ENCODE measurements at places on chromosomes 13 and 19. TPM values are rescaled to one million over a fixed set of nuclear protein-coding genes. Genes with fewer than 3 reads are reported as not detected.

DNA sequence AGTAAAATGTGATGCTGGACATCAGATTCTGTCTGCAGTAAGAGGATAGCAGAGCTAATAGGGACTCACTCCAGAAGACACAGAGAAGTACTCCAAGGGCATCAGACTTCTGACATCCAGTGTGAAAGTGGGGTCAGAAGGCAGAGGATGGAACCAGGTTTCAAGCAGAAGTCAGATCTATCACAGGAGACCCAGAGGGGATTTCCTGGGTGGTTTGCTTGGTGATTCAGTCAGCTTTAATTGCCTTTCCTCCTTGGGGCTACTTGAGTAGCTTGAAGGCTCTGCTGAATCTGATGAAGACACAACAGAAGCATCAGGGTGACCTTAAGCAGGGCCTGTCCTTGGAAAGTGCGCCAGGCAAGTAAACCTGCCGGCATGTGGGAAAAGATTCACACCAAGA lies 300.6 kb downstream of the COG6 start:
- DNase-seq, result no peak

DNA sequence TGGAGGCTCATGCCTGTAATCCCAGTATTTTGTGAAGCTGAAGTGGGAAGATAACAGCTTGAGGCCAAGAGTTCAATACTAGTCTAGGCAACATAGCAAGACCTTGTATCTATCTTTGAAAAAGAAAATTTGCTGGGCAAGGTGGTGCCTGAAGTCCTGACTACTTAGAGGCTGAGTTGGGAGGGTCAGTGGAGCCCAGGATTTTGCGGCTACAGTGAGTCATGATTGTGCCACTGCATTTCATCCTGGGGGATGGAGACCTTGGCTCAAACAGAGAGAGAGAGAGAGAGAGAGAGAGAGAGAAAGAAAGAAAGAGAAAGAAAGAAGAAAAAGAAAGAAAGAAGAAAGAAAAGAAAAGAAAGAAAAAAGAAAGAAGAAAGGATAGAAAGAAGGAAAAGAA lies 1872.3 kb upstream of the PCDH20 start:
- DNase-seq, result no peak

- no peak for DNase-seq
These were observed 72.7 kb downstream of the KATNAL1 start for GRCh38 chr13:30234619-30235162.

DNA sequence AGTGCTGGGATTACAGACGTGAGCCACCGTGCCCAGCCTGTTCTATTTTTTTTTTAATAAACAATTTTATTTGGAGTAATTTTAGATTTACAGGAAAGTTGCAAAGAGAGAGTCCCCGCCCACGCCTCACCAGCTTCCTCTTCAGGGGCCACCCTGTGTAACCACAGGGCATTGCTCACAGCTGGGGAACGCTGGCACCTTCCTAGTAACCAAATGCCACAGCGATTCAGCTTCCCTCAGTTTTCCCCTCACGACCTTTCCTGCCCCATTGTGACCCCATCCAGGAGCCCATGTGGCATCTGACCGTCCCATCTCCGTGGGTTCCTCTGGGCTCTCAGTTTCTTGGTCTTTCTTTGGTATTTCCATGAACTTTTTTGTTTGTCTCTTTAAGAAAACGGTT lies 83.9 kb downstream of the GNG7 start:
- DNase-seq, result no peak

DNA sequence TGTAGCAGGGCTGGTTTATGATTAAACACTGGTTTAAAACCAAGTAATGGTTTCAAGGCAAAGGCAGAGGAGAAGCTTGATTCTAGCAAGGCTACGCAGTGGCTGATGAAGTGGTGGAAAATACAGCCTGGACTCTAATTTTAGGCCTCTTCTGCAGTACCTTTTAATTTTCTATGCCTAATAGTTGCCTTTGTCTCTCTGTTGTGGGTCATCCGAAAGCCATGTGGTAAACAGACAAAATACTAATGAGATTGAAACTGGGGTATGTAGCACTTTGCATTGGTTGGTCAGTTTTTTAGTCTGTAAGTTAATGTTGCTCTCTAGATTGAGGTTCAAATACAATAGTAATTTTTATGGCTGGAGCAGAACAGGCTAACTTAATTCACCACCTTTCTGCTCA lies 3.3 kb downstream of the LMO7 start:
- no peak for DNase-seq

DNA sequence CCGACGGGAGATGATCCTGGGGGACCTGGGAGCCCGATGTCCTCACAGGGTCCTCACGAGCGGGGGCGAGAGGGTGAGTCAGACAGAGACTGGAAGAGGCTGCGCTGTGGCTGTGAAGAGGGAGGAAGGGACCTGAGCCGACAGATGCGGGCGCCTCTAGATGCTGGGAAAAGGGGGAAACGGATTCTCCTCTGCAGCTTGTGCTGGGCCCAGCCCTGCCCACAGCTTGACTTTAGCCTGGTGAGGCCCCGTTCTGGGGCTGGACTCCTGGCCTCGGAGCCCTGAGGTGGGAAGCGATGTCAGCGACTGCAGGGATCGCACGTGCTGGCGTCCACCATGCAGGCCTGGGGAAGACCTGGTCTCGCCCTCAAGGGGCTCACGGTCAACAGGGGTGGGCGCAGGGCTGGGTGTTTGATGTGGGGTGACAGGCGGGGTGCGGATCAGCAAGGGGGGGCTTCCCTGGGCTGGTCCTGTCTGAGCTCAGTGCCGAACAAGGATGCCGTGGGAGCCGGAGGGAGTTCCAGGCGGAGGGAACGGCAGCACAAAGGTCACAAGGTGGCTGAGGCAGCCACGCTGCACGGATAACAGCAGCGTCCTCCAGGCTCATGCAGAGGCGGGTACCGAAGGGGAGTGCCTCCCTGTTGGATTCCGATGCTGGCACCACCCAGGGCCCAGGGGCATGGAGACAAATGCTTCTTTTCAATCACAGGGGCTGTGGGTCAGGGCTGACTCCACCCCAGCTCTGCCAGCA lies 31.8 kb downstream of the PIP5K1C start:
- no peak for DNase-seq

Gene ZNF547
- total RNA-seq, result 1.3 TPM

DNA sequence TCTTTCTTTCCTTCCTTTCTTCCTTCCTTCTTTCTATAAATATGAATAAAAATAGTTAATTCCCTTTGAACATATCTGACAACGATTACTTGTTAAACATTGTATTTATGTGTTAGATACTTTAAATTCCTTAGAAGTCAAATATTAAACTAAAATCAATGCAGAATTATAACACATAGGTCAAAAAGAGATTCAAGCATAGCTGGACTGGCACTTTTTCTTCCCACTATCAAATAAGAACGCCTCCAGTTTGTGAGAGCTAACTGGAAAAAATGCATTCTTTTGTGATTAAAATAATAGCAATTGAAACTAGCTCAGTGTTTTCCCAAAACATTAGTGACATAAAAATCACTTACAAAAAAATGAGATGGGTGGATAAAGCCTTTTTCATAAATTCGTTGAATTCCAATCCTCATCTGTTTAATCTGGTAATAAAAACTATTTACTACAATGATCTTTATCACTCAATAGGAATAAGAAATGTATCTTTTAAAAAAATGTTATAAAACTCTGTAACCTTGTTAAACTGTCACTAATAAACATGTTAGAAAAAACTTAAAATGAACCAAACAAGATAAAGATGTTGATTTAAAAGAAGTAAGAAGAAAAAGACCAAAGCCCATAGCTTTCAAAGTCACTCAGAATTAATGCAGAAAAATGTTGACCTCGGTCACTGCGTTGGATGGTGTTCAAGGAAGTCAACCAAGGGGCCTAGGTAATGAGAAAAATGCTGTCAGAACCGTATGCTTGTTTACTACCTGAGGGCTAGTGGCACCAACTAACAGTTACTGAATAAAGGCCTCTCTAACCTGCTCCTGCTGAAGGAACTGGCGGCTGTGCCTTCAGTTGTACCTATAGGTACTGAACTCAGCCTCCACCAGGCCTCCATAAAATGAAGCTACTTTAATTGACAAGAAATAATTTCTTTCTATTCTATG lies 1039.5 kb upstream of the SLC10A2 start:
- DNase-seq, result no peak

GRCh38 chr19:8580710-8581281 lies 3.6 kb upstream of the MYO1F start:
- DNase-seq, result no peak

DNA sequence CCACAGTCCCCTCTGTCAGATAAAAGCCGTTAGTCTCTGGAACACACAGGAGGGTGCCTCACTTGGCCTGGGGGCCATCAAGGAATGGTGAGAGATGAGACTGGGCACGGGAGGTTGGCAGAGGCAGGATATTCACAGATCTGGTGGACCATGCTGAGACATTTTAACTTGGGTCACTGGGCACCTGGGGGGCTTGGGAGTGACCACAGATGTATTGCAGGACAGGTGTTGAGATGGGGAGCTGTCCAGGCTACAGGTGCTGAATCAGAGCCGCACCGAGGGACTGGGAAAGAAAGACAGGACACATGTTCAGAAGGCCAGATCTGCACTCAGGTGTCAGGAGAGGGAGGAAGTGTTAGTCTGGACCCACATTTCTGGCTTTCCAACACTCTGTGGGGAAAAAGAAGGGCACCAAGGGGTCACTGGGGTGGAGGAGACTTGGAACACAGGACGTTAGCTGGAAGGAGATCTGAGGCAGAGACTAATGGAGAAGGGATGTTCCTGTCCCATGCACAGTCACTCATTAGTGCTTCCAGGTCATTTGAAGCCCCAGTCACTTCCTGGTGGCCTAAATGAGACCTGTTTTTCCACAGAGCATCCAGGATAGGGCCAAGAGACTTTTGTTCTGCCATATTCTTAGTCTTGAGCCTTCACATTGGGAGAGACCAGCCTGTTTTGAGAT lies 56.1 kb downstream of the CHST8 start:
- no peak for DNase-seq

GRCh38 chr13:104024416-104025170 lies 958.4 kb upstream of the SLC10A2 start:
- no peak for DNase-seq

DNA sequence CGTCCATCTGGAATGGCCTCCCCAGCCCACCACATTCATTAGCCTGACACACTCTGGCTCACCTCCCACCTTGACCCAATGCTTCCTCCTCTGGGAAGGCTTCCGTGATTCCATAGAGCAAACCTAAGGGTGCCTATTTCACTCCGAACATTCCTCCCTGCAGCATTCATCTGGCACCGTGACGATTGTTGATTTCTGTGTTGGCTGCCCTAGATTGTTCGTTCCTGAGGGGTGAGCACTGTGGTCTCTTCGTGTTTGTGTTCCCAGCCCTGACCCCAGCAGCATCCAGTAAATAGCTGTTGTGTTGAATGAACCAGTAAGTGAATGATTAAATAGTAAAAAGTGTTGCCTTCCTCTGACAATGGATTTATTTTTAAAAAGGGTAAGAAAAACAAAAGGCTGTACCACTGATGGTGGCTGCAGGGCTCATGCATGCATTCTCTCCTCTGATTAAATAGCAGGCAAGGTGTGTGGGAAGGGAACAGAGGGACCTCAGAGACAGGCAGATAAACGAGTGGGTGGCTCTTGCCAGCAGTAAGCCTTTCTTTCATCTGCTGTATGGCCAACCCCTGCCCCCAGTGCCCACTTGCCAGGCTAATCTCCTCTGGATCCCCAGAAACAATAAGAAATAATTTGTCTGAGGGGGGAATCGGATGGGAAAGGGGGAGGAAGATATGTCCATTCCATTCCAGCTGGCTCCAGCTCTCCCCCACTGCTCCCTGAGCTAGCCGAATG lies 48.4 kb upstream of the CACNA1A start:
- no peak for DNase-seq

GRCh38 chr13:33194820-33195692 lies 90.5 kb downstream of the STARD13 start:
- no peak for DNase-seq

DNA sequence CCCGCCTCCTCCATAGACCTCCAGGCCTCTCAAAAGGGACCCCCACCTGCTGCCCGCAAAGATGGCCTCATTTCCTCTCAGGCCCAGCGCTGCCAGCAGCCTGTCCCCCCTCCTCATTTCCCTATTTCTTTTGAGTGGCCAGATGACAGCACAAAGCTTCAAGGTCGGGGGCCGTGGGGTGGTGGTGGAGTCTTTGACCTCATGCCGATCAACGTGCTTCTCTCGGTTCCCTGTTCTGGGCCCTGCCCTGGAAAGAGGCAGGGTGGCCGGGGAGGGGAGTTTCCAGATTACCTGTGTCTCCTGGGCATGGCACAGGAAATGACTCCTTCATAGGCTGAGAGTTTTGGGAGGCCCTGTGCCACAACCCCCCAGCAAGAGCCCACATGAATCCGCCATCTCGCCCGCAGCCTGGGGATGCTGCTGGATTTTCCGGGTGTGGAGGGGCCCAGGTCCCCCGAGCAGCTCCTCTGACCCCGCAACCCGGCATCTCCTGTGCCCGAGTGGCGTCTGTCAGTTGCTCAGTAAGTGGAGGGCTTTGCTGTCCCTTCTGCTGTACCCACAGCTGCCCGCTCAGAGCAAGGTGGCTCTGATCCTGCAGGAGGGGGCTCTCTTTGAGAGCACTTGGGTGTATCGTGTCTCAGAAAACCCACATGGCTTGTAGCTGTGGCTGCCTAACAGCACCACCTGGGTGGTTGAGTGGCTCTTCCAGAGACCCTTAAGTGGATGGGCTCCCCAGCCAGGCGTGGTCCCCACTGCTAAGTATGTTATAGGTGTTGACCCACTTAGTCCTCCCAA lies 139.4 kb downstream of the SIPA1L3 start:
- no peak for DNase-seq

DNA sequence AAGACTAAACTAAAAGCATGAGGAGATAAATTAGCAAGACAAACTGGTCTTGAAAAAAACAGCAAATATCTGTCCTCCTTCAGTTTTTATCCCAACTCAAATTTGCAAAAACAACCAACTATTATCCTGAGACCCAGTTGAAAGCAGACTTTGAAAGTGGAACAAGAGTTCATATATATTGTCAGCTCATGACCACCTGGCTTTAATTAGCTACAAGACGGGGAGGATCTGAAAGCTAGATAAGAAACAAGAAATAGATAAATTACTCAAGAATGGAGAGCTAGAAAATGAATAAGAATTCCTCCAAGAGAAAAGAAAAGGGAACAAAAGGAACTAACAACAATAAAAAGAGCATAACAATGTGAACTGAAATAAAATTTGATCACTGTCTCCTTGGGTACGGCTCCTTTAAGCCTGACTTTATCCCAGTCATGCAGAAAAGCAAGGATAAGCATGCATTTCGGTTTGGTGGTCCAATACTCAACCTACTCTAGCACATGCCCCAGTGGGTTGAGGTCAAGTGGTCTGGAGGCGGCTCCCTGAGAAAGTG lies 246.9 kb downstream of the DCLK1 start:
- DNase-seq, result no peak

Gene FDX2
- 57.6 TPM for total RNA-seq
